ENCODE measurements at places on chromosomes 1 and 21.

DNA sequence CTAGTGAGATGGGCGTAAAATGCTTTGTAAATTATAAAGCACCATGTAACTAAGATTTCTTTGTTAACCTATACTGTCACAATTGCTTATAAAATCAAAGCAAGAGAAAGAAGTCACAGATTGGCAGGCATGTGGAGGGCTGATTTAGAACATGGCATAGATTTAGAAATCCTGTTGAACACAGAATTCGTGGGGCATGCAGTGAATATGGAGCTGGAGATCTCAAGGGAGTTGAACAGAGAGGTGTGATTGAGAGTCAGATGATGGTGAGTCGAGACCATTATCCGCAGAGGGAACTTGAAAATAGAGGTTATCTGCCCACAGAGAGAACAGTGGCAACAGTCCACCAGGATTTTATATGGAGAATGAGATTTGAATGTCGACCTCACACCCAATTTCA lies 27.6 kb downstream of the PBX1 start:
- DNase-seq = no peak

DNA sequence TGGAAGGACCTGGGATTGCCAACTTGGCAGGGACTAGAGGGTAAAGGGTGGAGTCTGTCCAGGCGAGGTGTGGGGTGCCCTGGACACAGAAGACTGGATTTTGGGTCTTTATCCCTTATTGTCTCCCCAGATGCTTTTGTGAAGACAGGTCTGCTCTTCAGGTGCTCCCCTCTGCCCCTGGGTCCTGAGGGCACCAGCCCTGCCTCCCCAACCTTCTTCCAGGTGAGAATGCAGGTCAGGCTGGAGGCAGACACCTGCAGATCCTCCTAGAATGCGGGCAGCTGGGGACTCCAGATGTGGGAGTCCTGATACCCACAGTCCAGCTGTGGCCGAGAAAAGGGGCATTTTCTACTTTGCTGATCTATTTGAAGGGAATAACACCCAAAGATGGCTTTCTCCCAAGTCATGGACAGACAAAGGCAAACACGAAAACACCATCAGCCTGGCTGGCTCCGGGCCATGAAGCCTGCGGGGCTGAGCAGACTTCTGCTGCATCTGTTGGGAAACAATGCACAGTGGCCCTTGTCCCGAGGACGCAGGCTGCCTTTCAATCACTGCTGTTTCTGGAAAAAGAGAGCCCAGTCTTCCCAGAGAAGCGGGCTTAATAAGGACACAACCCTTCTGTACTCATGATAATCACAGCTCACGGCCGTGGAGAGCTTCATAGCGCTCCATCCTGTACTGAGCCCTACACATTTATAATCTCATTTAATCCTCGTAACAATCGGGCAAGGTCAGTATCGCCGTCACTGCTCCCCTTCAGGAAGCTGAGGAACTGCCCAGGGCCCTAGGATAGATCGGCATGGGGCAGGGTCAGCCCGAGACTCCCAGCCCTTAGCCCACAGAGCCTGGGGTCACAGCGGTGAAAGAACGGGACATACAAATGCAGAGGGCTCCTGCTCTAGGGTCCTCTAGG lies 62.0 kb upstream of the ABCG1 start:
- DNase-seq = no peak

- no peak for DNase-seq
Measured at GRCh38 chr1:80392529-80392928, 1386.0 kb upstream of the ADGRL4 start.

DNA sequence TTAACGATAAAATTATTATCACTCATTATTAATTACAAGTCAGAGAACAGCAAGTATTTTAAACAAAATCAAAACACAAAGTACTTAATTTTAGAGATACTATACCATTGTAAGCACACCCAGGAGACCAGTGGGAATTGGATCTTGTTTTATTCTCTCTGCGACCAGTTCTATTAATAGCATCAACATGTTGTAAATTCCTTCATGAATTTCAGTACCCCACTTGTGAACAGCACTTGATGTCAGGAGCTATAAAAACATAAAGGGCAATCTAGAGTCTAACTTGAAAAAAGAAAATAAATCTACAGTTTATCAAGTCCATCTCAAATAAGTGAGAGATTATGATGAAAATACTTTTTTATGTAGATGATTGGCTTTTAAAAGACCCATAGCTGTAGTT lies 42.9 kb downstream of the USP24 start:
- peak; percentile 42 for DNase-seq

DNA sequence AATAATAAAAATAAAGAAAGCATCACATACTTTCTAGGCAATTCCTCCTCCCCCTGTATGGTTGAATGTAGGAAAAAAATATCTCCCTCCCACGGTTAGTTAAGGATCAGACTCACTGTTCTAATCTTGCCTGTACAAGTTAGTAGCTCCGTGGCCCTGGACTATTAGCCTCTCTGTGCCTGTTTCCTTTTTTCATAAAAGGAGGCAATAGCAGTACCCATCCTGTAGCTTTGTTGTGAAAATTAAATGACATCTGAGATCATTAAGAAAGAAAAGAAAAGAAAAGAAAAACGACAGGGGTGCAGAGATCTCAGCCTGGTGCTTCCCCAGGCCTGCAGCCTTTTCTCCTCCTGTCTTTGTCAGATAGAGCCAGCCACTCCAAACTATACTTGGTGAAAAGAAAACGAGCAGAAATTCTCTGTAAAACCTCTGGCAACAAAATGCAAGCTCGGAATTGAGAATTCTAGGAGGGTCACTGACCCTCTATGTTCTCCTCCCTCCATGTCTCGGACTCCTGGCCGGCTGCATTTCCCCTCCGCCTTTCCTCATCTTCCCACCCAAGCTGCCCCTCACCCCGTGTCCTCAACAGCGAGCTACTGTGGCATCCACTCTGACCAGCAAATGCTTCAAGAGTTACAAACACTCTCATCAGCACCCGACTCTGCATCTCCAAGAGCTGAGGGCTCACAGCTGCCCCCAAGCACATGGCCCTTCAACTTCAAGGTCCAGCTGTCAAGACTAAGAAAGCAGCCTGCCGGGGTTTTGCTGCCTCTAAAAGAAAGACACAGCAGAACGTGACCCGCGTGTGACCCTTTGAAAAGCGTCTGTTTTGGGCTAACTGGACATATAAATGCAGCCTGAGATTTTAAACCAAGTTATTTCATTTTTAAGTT lies 13.6 kb downstream of the RIPK4 start:
- no peak for DNase-seq

DNA sequence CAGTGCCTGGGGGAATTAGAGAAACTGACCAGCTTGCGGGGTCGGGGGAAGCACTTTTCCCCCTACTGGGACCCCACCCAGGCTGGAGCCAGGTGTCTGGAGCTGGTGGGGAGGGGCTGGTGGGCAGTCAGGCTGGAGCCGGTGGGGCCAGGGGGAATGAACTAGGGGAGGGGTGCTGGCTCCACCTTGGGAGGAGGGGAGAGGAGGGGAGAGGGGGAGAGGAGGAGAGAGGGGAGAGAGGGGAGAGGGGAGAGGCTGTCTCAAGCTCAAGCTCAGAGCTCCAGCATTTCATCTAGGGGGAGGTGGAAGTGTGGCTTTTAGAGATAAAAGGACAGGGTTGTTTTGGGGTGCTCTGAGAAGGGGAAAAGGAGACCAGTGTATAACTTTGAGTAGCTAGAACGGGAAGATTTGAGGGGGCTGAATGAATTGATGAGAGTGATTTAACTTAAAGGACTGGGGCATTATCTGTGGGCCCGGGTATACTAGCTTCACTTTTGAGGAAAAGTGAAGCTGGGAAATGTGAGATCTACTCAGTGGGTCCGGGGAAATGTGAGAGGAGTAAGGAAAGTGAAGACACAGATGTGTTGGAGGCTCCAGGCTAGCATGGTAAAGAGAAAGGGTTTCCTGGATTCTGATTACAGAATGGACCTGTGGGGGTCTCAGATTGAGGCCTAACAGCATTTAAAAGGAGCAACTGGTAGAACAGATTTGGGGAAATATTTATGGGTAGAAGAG lies 2.8 kb downstream of the EFNA1 start:
- DNase-seq = no peak

DNA sequence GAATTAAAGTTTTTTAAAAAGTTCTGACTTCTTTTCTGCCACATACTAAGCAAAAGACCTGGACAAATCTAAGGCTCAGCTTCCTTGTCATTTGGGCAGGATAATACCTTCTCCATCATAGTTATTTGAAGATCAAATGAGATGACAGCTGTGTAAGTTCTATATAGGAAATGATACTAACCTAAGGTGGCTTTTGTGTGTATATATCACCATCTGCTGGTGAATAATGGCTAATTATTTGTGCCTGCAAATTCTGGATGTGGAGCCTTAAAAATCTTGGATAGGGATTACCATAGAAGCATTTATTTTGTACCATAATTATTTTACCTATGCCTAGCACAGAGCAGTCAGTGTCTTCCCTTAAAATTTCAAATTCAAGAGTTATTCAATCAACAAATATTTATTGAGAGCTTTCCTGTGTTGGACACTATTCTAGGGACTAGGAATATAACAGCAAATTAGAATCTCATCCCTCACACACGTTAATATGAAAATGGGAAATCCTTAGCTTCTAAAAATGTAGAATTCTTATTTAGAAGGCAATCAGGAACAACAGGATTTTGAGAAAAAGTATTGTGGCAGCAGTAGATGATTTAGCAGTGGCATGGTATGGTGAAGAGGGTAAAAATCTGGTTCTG lies 89.8 kb downstream of the TMEM200B start:
- peak; percentile 56 for DNase-seq

DNA sequence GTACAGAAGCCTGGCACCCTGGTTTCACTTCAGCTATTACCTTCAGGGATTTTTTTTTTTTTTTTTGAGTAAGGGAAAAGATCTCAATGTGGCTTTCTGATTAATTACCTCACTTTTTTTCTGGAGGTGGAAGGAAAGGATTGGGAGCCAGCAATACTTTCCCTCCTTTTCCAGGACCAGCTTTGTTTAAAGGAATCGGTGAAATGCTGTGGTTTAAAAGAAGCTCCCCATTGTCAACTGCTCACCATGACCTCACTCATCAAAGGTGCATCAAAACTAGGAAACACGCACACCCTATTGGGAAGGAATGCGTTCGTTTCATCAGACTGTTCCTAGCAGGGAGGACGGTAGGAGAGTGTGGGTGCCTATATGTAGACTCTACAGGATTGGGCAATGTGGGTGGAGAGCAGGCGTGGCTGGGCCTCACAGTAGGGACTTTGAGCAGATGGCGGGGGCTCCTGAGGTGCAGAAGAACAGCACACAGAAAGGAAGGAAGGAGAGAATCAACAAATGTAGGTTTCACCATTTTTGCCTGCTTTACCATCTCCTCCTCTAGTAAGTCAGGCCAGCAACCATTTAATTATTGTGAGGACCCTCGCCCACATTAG lies 13.0 kb downstream of the PHGDH start:
- no peak for DNase-seq

DNA sequence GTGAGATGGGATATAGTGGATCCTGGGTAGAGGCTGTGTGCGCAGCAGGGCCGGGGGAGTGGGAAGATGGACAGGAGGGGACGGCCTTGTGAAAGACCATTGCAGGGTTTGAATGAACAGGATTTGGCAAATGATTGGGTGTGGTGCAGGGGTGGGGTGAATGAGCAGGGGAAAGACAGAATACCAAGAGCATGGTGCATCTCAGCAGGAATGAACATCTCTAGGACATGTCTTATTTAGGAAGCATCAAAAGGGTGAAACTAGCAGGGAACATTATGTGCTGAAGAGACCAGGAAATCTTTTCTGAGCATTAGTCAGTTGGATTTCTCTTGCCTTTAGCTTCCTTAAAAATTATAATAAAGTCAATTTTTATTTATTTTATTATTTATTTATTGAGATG lies 60.6 kb upstream of the SLC2A1 start:
- no peak for DNase-seq
